HuH-7.5 (cell line): ENCODE measurements at places on chromosomes 7 and 10.

DNA sequence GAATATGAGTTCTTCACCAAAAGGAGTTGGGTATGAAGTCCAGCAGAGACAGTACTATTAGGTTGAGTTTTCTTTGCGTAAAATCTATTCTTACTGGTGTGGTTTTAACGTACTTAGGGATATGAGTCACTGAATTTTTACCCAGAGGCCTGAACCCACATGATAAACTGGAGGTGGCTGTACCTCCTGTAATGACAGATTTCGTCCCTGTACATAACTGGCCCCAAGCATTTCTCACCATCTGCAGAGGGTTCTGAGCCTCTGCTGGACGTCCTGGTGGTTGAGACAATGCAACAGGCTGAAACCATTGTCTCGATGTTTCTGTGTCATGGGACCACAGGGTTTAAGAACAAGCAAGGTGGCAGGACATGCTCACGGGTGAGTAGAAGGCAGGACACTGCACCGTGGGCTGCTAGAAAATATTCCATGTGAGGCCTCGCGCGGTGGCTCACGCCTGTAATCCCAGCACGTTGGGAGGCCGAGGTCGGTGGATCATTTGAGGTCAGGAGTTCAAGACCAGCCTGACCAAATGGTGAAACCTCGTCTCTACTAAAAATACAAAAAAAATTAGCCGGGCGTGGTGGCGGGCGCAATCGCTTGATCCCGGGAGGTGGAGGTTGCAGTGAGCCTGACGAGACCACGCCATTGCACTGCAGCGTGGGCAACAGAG is 233.9 kb downstream of the DNAJB6 start:
- no peak for DNase-seq

DNA sequence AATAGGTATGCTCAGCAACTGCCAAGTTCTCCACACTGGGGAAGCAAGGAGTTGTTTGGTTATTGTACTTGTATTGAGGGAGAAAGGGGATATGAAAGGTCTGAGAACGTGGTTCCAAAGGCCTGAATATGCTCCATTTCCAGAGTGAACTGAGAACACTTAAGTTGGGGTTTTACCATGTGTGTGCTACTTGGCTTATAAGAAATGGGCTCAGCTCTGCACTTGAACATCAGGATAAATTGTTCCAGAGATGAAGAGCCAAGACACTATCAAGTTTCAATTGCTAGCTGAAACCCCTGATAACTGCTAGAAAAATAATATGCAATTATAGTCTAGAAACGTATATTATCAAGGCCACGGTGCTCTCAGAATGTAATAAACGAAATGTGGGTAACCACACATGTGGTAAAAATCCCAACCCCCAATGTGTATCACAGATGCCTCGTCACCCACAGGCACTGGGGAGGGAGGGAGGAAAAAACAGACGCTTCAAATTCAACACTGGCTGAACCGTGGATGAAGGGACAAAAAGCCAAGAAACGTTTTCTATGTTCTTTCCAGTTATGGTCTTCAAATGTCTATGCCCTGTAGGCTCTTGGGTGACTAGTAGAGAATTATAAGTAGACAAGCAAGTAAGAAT is 16.3 kb downstream of the ELMO1 start:
- no peak for DNase-seq

GRCh38 chr7:35624299-35625186 is 70.4 kb downstream of the HERPUD2 start:
- peak; percentile 58 for DNase-seq

GRCh38 chr7:111183321-111183720 is 92.4 kb downstream of the LRRN3 start:
- no peak for DNase-seq

- no peak for DNase-seq
These were observed 320.4 kb downstream of the KCNMA1 start for GRCh38 chr10:77317221-77317620.

GRCh38 chr10:90857635-90858460 is at the start of gene HTR7:
HTR7 (minus strand) TSS chr10:90858039; CDS start chr10:90857671, 368 bp downstream.
- peak; percentile 71 for DNase-seq

- no peak for DNase-seq
These were observed 27.2 kb upstream of the AP5Z1 start for GRCh38 chr7:4748231-4748681.

DNA sequence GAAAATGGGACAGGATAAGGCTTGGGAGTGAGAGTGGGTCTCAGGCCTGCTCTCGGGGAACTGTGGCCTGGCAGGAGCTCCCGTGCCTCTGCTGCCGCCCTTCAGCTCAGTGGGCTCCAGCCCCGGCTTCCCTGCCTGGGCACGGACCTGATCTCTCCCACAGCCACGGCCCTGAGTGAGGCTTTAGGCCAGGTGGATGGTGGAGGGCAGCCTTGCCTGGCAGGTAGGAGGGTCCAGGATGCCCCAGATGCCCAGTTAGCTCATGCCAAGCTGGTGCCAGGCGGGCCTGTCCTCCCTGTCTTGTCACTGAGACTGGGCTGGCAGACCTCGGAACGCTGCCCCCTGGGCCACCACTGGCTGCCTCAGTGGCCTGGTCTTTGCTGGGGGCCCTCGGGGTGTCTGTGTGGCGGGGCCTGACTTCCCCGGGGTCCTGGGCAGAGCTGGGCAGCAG is 116.6 kb downstream of the INPP5A start:
- DNase-seq, result no peak

GRCh38 chr7:133602291-133602690 is 349.4 kb downstream of the EXOC4 start:
- no peak for DNase-seq

DNA sequence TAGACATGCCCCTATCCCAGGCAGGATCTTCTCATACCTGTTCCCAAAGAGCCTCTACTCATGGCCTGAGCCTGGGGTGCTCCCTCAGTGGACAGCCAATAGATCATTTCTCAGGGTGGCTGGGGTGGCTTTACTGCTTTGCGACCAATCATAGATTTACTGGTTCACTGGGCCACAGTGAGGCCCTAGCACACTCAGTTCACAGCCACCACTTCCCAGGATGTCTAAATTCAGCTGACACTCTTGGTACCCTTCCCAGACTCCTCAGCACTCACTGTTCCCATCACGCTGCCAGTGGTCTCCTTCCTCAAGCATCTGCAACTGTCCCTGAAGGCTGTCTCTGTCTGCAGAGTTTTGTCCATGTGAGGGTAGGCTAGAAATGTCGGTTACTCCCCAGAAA is 50.6 kb downstream of the ARHGAP22 start:
- no peak for DNase-seq

DNA sequence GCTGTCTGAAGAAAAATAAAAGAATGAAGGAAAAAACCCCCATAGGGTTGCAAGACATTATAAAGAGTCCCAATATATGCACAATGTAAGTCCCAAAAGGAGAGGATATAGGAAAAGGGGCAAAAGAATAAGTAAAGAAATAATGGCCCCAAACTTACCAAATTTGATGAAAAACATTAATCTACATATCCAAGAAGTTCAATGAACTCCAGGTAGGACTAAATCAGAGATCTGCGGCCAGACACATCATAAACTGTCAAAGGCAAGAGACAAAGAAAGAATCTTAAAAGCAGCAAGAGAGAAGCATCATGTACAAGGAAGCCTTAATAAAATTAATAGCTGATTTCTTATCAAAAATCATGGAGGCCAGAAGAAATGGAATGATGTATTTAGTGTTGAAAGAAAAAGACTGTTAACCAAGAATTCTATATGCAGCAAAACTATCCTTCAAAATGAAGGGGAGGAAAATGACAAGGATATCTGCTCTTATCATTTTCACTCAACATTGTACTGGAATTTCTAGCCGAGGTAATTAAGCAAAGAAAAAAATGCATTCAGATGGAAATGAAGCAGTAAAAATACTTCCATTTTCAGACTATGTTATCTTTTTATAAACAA is 95.7 kb upstream of the GLI3 start:
- DNase-seq, result no peak

- no peak for DNase-seq
These were observed 48.1 kb downstream of the ATRNL1 start for GRCh38 chr10:115141254-115141653.

GRCh38 chr10:71569775-71570588 is 149.6 kb downstream of the C10orf105 start:
- peak; percentile 72 for DNase-seq

DNA sequence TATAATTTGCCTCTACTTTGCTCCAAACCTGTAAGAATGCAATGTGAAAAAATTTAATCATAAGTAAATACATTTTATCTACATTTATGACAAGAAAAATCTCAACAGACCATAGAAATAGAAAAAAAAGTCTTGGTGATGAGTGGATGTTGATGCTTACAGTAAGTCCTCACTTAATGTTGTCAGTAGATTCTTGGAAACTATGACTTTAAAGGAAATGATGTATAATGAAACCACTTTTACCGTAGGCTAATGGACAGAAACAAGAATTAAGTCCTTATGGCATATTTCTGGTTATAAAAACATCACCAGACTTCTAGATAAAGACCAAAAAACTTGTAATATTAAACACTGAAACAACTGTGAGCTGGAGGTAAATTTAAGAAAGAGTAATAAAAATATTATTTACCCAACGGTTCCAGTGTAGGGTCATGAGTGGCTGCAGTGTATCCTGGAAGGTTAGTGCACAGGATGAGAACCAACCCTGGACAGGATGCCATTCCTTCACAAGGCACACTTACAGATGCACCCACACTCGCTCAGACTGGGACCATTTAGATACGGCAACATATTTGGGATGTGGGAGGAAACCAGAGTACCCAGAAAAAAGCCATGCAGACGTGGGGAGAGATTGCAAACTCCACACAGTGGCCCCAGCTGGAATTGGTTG is 76.3 kb downstream of the GLCCI1 start:
- no peak for DNase-seq

- DNase-seq, result no peak
These were observed 60.7 kb downstream of the R3HCC1L start for GRCh38 chr10:98195120-98195519.

GRCh38 chr7:50142425-50143017 is 49.5 kb upstream of the ZPBP start:
- no peak for DNase-seq

DNA sequence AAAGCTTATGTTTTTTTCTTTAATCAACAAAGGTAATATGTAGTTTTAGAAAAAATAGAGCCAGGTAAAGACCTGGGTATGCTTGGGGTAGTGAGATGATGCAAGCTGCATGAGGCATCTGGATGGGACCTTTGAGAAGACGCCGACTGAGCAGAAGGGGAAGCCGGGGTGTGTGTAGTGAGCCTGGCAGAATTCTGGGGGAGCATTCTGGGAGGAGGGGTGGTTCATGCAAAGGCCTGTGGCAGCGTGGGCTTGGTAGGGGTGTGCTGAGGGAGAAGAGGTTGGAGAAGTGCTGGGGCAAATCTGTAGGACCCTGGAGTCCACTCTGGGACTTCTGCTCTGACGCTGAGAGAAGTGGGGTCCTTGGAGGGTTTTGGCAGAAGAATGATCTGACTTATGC is 33.9 kb upstream of the SHH start:
- DNase-seq, result no peak

DNA sequence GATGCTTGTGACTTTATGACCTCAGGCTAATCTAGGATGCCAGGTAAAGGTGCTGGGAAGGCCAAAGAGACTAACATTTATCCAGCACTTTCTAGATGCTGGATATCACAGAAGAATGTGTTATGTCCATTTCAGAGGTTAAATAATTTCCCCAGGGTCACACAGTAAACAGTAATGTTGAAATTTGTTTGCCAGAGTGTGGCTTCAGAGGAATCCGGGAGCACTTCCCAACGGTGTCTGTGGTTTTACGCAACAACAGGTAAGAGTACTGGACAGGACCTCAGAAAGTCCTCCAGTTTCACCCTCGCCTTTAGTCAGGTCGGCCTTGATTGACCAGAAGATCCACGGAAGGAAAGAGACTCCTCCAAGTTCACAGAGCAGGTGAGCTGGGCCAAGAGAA is 1.7 kb downstream of the SHTN1 start:
- peak; percentile 39 for DNase-seq

DNA sequence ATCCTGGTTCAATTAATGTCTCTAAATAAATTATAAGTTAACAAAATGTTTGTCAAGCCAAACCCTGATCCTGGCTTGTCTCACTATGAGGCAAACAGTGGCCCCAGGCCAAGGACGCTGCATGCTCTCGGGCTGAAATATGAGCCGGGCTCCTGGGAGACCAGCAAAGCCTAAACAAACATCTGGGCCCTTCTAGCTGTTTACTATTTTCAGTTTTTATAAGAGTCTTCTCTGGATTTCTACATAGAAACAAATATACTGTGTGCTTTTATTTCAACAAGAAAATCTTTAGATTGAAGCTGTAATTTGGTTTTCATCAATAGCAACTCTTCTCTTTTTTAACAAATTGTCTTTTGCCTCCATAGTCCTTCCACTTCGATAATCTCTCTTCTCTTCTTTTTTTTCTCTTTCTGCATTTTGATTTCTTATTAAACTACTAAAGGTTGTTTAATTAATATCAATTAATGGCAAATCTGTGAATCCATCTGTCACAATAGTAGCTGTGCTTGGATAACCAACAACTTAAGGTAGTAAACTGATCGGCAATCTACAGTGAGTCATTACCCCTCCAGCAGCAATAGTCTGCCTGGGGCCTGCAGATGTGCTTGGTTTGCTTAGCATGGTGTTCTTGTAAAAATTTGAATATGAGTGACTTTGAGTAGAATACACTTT is 83.3 kb upstream of the DNAJC1 start:
- peak; percentile 56 for DNase-seq

GRCh38 chr7:21763818-21764217 is 181.9 kb downstream of the CDCA7L start:
- DNase-seq, result no peak

GRCh38 chr10:58373442-58373827 is 11.8 kb upstream of the TFAM start:
- no peak for DNase-seq

- DNase-seq, result no peak
These were observed 13.6 kb downstream of the POR start for GRCh38 chr7:75928568-75928914.

DNA sequence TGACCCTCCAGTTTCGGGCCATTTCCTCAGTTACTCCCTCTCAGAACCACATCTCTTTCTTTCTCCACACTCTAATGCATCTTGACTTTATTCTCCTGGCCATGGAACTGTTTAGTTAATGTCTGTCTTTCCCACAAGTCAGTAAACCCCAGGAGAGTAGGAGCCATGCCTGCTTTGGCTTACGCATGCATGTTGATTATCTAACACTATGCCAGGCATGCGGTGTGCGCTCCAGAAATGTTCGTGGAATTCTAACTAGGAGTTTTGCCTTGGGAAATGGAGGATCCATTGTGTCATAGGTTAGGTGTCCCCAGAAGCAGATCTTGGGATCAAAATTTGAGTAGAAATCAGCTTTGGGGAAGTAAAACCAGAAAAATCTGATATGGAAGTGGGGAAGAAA is 308.9 kb downstream of the GRID1 start:
- DNase-seq, result no peak
